ENCODE measurements at places on chromosomes 6 and 20. TPM values are rescaled to one million over a fixed set of nuclear protein-coding genes. Genes with fewer than 3 reads are reported as not detected.

- no peak for DNase-seq
These were observed 29.1 kb upstream of the YWHAB start for GRCh38 chr20:44856442-44856841.

DNA sequence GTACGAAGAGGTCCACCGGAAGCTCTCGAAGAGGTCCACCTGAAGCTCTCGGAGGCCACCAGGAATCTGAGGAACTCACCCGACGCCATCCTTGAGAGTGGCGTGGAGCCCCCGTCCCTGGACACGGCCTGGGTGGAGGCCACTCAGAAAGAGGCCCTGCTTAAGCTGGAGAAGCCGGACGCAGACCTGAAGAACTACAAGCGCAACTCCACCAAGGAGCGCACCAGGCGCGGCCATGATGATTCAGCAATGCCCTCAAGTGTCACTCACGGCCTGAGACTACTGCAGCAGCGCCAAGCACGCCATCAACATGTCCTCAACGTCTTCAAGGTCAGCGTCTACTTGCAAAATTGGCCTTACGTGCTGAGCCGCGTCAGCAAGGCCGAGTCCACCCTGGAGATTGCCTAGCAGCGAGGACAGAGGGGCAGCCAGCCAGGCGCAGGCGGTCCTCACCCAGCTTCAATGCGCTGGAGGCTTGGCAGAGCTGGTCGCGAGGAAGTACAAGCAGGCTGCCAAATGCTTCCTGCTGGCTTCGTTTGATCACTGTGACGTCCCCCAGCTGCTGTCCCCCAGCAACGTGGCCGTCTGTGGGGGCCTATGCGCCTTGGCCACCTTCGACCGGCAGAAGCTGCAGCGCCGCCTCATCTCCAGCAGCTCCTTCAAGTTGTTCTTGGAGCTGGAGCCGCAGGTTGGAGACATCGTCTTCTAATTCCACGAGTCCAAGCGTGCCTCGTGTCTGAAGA lies 7.7 kb upstream of the GJA10 start:
- no peak for DNase-seq

- DNase-seq: no peak
These were observed 33.8 kb upstream of the SULF2 start for GRCh38 chr20:47818996-47819609.

DNA sequence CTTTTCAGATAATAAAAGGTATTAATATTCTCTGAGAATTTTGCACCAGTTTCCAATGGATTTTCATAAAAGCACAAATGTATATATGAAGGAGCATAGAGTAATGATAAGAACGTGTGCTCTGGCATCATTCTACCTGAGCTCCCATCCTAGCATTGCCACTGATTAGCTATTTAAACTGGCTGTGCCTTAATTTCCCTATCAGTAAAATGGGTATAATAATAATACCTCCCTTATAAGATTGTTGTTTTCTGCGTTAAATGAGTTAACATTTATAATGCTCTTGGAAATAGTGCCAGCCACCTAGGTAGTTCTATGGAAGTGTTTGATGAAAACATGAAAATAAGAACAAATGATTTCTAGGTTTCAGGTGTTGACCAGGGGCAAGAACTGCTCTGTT lies 11.2 kb downstream of the ZKSCAN3 start:
- DNase-seq: no peak

Gene WDR27
- 116 TPM for total RNA-seq

Gene OVOL2
- total RNA-seq: 8.6 TPM

Gene TFAP2D
- total RNA-seq: not detected

Gene SLC35D3
- 0.13 TPM for total RNA-seq

Gene ADGRB3
- 13.9 TPM for total RNA-seq

Gene HSPA1L
- total RNA-seq: 1.7 TPM

Gene PPP1R16B
- not detected for total RNA-seq

Gene OPRM1
- not detected for total RNA-seq

Gene PDYN
- total RNA-seq: not detected
